ENCODE measurements at places on chromosomes 7 and 10. TPM values are rescaled to one million over a fixed set of nuclear protein-coding genes. Genes with fewer than 3 reads are reported as not detected.

The GNAT3 gene
- not detected for total RNA-seq

GRCh38 chr10:121217331-121217730, 366.2 kb downstream of the WDR11 start:
- no peak for DNase-seq

- DNase-seq: no peak
Observed at GRCh38 chr7:100091411-100092181, 2.8 kb downstream of the COPS6 start.

DNA sequence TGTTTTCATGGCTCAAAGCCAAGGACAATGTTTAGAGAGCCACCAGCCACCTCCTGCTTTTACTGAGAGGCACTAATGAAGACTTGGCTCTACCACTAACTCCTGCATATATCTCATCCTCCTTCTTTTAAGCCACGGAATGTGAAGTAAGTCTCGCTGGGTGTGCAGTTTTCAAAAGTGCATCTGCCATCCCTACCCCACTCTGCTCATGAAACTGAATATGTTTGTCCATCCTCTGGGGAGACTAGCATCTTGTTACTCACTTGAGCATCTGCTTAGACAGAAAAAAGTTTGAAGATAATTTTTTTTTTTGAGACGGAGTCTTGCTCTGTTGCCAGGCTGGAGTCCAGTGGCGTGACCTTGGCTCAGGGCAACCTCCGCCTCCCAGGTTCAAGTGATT, 40.8 kb downstream of the EPDR1 start:
- no peak for DNase-seq

The RBP3 gene
- total RNA-seq: not detected

The LRRC17 gene
- not detected for total RNA-seq

GRCh38 chr7:141820067-141820466, 21.2 kb downstream of the PRSS37 start:
- no peak for DNase-seq

DNA sequence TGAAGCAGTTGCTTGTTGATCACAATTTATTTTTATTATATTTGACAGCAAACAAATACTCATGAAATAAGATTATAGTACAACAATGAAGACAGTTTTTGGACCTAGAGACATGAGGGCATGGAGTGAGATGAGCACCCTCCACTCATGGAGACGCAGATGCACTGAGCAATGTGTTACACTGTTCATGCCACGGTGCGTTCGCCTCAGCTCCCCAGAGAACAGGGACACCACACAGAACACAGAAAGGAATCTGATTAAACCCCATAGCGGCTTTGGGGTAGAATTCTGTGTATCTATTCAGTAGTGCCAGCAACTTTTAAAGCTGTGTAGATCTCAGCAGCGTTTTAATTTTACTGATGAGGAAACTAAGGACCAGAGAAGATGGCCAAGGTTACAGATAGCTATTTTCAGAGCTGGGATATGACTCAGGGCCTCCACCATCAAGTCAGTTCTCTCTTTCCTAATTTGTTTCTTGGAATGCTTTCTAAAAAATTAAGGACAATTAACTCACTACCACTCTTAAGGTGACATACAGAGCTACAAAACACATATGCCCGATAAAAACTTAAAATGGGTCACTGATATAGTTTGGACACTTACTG, 33.6 kb downstream of the FAM25A start:
- DNase-seq: no peak

DNA sequence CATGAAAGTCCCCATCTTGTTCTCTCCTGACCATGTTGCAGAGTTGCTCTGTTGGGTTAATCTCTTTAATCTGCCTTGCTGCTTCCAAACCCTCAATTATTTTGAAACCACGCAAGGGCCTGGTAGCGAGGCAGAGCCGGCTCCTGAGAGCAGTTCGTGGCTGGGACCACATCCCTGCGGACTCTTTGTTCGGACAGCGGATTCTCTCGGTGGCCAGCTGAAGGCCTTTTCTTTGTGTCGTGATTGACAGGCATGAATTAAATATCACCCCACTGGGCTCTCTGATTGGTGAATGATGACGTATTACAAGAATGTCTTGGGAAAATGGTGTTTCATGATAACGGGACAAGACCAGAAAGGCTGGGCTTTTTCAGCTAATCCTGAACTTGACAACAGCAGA, 66.9 kb upstream of the ARHGAP21 start:
- no peak for DNase-seq

DNA sequence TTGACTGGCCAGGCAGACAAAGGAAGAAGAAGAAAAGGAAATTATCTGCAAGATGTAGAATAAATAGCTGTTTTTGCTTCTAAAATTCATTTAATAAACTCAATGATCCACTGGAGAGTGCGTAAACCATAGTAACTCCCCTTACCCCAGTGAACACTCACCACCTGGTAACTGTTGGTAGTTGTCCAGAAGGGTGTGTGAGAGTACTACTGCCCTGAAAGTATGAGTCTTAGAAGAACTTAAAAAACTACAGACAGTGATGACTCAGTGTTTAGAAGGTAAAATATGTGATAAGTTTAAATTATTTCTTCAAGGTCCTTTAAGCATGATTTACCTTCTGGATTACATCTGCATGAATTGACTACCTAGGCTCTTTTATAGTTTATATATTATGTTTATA, 53.0 kb upstream of the SEMA3A start:
- no peak for DNase-seq

DNA sequence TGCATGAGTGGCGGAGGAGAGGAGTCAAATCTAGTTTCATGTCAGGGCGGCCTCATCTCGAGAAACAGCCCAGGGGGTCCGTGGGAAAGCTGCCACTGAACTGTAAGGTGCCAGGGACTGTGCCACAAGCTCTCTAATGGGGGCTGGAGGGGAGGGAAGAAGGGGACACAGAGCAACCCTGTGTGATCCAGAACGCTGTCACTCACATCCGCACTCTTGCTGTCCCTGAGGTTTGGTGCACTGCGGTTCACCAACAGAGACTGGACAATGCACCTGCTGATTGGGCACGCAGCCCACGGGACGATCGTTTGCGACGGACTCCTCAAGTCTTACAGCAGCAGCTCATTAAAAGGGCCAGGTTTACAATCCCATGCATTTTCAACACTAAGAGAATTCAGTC, 47.7 kb downstream of the AMZ1 start:
- no peak for DNase-seq

DNA sequence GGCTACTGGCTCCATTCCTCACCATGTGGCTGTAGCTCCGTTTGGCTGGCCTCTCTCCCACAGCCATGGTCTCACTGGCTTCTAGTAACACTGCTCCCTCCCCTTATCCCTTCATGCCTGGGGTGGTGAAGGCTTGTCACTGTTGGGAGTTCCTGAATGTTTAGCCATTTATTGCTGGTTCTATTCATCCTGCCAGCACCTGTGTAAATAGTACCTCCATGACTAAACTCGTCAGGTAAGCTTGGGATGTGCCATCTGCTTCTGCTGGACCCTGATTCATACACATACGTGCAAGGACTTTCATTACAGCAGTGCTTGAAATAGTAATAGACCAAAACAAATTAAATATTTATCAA, 61.6 kb downstream of the CCDC71L start:
- DNase-seq: no peak

DNA sequence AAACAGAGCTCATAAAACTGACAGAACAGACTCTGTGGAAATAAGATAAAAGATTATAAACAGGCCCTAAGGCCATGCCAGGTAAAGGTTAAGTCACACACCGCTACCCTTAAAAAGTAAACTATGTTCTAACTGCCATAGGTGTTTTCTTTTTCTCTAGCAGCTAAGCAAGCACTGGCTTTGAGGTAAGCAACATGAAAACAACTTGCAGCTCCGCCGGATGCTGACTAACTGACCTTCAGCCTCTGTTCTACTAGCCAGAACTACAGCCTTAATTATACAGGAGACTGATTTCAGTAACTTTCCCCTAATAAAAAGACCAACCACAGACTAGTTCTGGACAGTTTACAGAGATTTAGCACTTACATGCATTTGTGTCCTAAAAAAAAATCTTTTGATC, 708.3 kb downstream of the CCSER2 start:
- no peak for DNase-seq

- no peak for DNase-seq
Observed at GRCh38 chr7:115924411-115924810, 106.2 kb downstream of the TFEC start.

The FOXI2 gene
- 0.12 TPM for total RNA-seq

The ARHGAP22 gene
- total RNA-seq: 0.59 TPM

DNA sequence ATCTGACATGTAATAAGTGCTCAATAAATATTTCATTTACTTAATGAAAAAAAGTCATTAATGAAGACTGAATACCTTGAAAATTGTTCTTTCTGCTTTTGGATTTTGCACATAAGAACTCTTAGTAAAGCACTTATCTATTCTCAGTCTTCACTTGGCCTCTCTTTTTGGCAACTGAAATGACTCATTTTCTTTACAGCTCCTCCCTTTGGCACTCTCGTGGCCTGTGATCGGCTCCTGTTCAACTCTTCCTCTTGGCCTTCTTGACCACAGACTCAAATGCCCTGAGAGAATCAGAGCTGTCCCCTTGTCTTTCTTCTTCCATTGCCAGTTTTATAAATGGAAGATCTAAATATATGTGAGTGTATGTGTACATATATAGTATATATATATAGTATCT, 54.2 kb downstream of the FOXP2 start:
- no peak for DNase-seq

GRCh38 chr10:8594711-8595110, 540.2 kb downstream of the GATA3 start:
- no peak for DNase-seq

The NUTM2A gene
- total RNA-seq: 0.61 TPM

- DNase-seq: no peak
Observed at GRCh38 chr7:100034871-100035510, 14.6 kb upstream of the ZSCAN21 start.

DNA sequence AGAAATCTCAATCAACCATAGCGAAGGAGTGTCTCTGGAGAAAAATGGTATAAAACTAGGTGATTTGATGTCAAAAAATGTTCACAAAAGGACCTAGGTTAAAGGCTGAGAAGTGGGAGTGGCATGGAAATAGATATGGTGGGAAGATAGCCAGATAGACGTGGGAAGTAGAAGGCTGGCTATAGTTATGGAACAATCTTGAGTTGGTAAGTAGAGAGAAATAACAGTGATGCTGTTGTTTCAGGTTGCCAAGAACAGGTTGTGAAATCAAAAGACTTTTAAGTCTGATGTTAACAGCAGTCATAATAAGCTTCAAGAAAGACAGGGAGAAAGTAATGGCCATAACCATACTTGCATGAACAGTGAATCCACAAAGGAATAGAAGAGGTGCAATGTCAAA, 106.1 kb upstream of the RSU1 start:
- no peak for DNase-seq

- DNase-seq: no peak
Observed at GRCh38 chr7:142685877-142686508, 63.3 kb upstream of the PRSS1 start.

GRCh38 chr7:102262546-102262945, 24.1 kb upstream of the SH2B2 start:
- no peak for DNase-seq

The SPDYE8 gene
- total RNA-seq: not detected

The CAV2 gene
- 31.8 TPM for total RNA-seq

Data from esophagus squamous epithelium (tissue), 5 donors.